Articular chondrocyte of knee joint (primary cell): ENCODE measurements at places on chromosomes 11 and 22. TPM values are rescaled to one million over a fixed set of nuclear protein-coding genes. Genes with fewer than 3 reads are reported as not detected.

The PRODH gene
- under 0.01 TPM in 1 of 2 replicates, not detected in the other for total RNA-seq

The MTMR2 gene
- total RNA-seq, result 42.9 and 43.9 TPM in 2 replicates

The TOMT gene
- not detected in 2 replicates for total RNA-seq

The LDHAL6A gene
- not detected in 2 replicates for total RNA-seq

The MMP1 gene
- 13.7 and 21.8 TPM in 2 replicates for total RNA-seq

The PLEKHA7 gene
- total RNA-seq, result 0.52 and 0.65 TPM in 2 replicates

The MMP7 gene
- total RNA-seq, result not detected in 2 replicates

The SAA4 gene
- total RNA-seq, result not detected in 2 replicates

The FOXRED1 gene
- total RNA-seq, result 7.6 and 9.9 TPM in 2 replicates

The PHOX2A gene
- total RNA-seq, result not detected in 2 replicates

The A4GALT gene
- total RNA-seq, result 23.9 and 31.4 TPM in 2 replicates

The LRRC74B gene
- not detected in 2 replicates for total RNA-seq

The ZNF215 gene
- total RNA-seq, result 3.4 and 3.9 TPM in 2 replicates

The LRRN4CL gene
- total RNA-seq, result 20.1 and 20.6 TPM in 2 replicates

The RCOR2 gene
- 0.65 and 0.97 TPM in 2 replicates for total RNA-seq

The AIFM3 gene
- total RNA-seq, result 0.52 and 0.54 TPM in 2 replicates

The CDHR5 gene
- not detected in 2 replicates for total RNA-seq
